ENCODE measurements at places on chromosomes 6 and 20. TPM values are rescaled to one million over a fixed set of nuclear protein-coding genes. Genes with fewer than 3 reads are reported as not detected.

The CSTF1 gene
- total RNA-seq, result 14.7 TPM

The SSTR4 gene
- 2.6 TPM for total RNA-seq

The RING1 gene
- total RNA-seq, result 13.7 TPM

The CST2 gene
- not detected for total RNA-seq

The MAPK13 gene
- 19.3 TPM for total RNA-seq

The C20orf144 gene
- total RNA-seq, result not detected

The SLC52A3 gene
- total RNA-seq, result 1.7 TPM

The ERMARD gene
- 9.6 TPM for total RNA-seq

The FOXA2 gene
- 0.48 TPM for total RNA-seq

The SOBP gene
- 29.6 TPM for total RNA-seq

The NR2E1 gene
- 0.48 TPM for total RNA-seq

The GTSF1L gene
- total RNA-seq, result not detected

The SASH1 gene
- total RNA-seq, result 63.8 TPM

The WDR46 gene
- total RNA-seq, result 45.0 TPM

The COL11A2 gene
- 0.72 TPM for total RNA-seq

The PPP1R3G gene
- total RNA-seq, result 8.9 TPM

The TMEM242 gene
- total RNA-seq, result 4.8 TPM

The MUCL3 gene
- 2.4 TPM for total RNA-seq

The SALL4 gene
- total RNA-seq, result 3.6 TPM

The COX4I2 gene
- total RNA-seq, result 7.9 TPM

The EGFL8 gene
- 1.9 TPM for total RNA-seq

The TSPYL4 gene
- 16.6 TPM for total RNA-seq

The ZNF165 gene
- total RNA-seq, result 0.96 TPM

The TFAP2C gene
- 6.7 TPM for total RNA-seq

The BPIFB2 gene
- total RNA-seq, result not detected

The RAET1G gene
- 2.2 TPM for total RNA-seq

The MED23 gene
- total RNA-seq, result 72.9 TPM

The MYLK4 gene
- total RNA-seq, result 5.1 TPM

The OR2B6 gene
- total RNA-seq, result not detected

The VIP gene
- total RNA-seq, result 5.3 TPM

The MTCH1 gene
- 267 TPM for total RNA-seq

The ASIP gene
- total RNA-seq, result not detected

The OPN5 gene
- 2.9 TPM for total RNA-seq

The LAMA5 gene
- total RNA-seq, result 26.2 TPM

The FUT9 gene
- total RNA-seq, result 27.2 TPM

The UNC93A gene
- 0.72 TPM for total RNA-seq

The CAGE1 gene
- 2.6 TPM for total RNA-seq

The GINS1 gene
- 4.3 TPM for total RNA-seq

The BPIFB4 gene
- total RNA-seq, result not detected

The FOXF2 gene
- 0.96 TPM for total RNA-seq

The DNAH8 gene
- 0.24 TPM for total RNA-seq

The ZFAND3 gene
- total RNA-seq, result 42.9 TPM

The SLC22A3 gene
- total RNA-seq, result 71.5 TPM

The IMPG1 gene
- total RNA-seq, result 1.2 TPM

The SCRT2 gene
- total RNA-seq, result not detected

The MCCD1 gene
- total RNA-seq, result not detected

The MDFI gene
- 67.7 TPM for total RNA-seq

The OR2H1 gene
- 1.2 TPM for total RNA-seq

The TMEM74B gene
- 3.4 TPM for total RNA-seq

The EYS gene
- 17.3 TPM for total RNA-seq

The NTSR1 gene
- total RNA-seq, result 1.4 TPM

The MCUR1 gene
- total RNA-seq, result 10.1 TPM

The ENPP1 gene
- total RNA-seq, result 64.0 TPM

The KIF6 gene
- 1.2 TPM for total RNA-seq

The ADGRB3 gene
- 5.1 TPM for total RNA-seq

The NCOA7 gene
- 31.3 TPM for total RNA-seq

The FAM184A gene
- total RNA-seq, result 8.7 TPM

All from umbilical cord (tissue), 2 donors.